ENCODE measurements at places on chromosomes 6 and 20. TPM values are rescaled to one million over a fixed set of nuclear protein-coding genes. Genes with fewer than 3 reads are reported as not detected.

Gene PLA2G7
- total RNA-seq, result 0.44 TPM

Gene FRK
- 0.37 TPM for total RNA-seq

Gene RSPO3
- total RNA-seq, result not detected

Gene ZC3H12D
- total RNA-seq, result 48.7 TPM

Gene PSMB9
- total RNA-seq, result not detected

Gene LRRC73
- 1.2 TPM for total RNA-seq

Gene OR2B6
- total RNA-seq, result not detected

Gene NRSN1
- 5.7 TPM for total RNA-seq

Gene HEY2
- 2.1 TPM for total RNA-seq

Gene PTCHD4
- total RNA-seq, result 3.6 TPM

Gene SCRT2
- 28.0 TPM for total RNA-seq

Gene CTAGE9
- not detected for total RNA-seq

Gene PLCB1
- 37.4 TPM for total RNA-seq

Gene RHAG
- not detected for total RNA-seq

Gene ARMH2
- total RNA-seq, result 0.54 TPM

Gene CPXM1
- total RNA-seq, result 28.1 TPM

Gene HUS1B
- 1.1 TPM for total RNA-seq

Gene PRSS35
- 26.6 TPM for total RNA-seq

Gene LAMA5
- total RNA-seq, result 724 TPM

Gene DACT2
- total RNA-seq, result 0.22 TPM

Gene NKX2-2
- 1.2 TPM for total RNA-seq

Gene MEA1
- 42.7 TPM for total RNA-seq

Gene FAM120B
- 48.3 TPM for total RNA-seq

Gene ADAT2
- total RNA-seq, result 5.6 TPM

Gene TBC1D32
- total RNA-seq, result 24.2 TPM

Gene GMPR
- total RNA-seq, result 5.0 TPM

Gene VARS2
- 47.0 TPM for total RNA-seq

Gene DEFB132
- total RNA-seq, result not detected

Gene SLC35D3
- total RNA-seq, result not detected

Gene SLC22A3
- not detected for total RNA-seq

Gene FLRT3
- total RNA-seq, result 5.7 TPM

Gene OR2H2
- not detected for total RNA-seq

Gene SYCP2
- total RNA-seq, result 0.69 TPM

Gene ULBP3
- 7.5 TPM for total RNA-seq

Gene CITED2
- 66.5 TPM for total RNA-seq

Gene MAFB
- total RNA-seq, result 4.6 TPM

Gene ADTRP
- not detected for total RNA-seq

Gene ACTL10
- 1.0 TPM for total RNA-seq

Gene OPRM1
- not detected for total RNA-seq

Gene BANF2
- total RNA-seq, result not detected

Gene SAMD3
- 1.6 TPM for total RNA-seq

Gene LPA
- total RNA-seq, result 1.9 TPM

Gene PRL
- not detected for total RNA-seq

Gene CAGE1
- total RNA-seq, result not detected

Gene FOXA2
- total RNA-seq, result not detected

Gene TRMT11
- total RNA-seq, result 27.7 TPM

Gene CLPSL2
- total RNA-seq, result not detected

Gene HNF4A
- not detected for total RNA-seq

Gene PREP
- total RNA-seq, result 206 TPM

Gene CRISP2
- total RNA-seq, result not detected

Gene PKIG
- total RNA-seq, result 42.0 TPM

Gene BPI
- total RNA-seq, result not detected

Gene VAPB
- 60.5 TPM for total RNA-seq

Gene OR12D3
- not detected for total RNA-seq

Gene INSM1
- total RNA-seq, result 332 TPM

Data from glutamatergic neuron (in vitro differentiated cells).